ENCODE measurements at places on chromosomes 16 and 17.

DNA sequence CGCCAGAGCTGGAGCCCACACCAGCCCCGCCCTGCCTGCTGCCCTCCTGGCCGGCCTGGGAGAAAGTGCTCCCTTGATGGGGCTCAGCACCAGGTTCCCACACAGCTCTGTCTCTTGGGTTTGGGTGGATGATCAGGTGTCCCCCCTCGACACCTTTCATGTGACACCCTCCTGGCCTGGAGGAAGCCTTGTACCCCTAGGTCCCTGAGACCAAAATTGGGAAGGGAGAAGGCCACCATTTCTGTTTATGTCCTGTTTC is 19.4 kb upstream of the PLLP start:
- DNase-seq, result no peak

- no peak for DNase-seq
Observed at GRCh38 chr16:30923554-30924075, at the start of gene FBXL19. Gene FBXL19, plus strand, starts transcription at chr16:30923572. Its CDS starts 2,183 bp downstream, at chr16:30925755.

DNA sequence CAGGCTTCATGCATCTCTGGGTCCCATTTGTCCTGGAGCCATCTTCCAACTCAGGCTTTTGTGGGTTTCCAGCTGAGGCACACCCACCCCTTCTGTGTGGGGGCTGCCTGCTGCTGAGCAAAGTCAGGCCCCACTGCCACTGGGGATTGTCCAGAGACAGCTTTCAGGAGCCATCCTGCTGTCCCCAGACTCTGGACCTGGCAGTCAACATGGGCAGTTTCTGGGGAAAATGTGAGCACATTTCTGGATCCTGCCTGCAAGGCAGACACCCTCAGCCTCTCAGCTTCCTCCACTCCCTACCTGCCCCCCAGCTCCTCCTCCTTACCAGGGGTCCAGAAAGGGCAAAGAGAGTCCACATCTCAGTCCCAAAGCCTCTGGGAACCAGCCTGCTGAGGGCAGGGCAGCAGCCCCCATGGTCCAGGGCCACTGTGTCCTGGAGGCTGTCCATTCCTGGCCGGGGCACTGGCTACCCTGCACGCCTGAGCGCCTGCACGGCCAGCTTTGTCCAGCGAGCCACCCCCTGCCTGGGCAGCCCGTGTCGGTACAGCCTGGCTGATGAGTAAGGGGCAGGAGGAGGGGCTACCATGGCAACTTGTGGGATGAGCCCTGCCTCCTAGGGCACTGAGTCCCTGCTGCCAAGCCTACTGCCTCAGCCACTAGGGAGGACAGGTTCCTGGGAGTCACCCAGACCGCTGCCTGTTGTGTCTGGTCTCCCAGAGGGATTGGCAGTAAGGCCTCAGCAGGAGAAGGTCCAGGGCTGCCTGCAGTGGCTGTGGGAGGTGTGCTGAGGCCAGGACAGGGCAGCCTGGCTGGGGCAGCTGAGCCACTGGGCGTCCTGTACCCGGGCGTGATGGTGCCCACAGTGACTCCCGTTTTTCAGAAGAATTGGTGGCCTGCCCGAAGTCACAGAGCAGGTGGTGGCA is at the start of gene SLC47A2:
Gene SLC47A2 (minus strand): TSS at position 477 of the 923 bp plus-strand sequence. CDS start 29 bp downstream, at position 448.
- no peak for DNase-seq

GRCh38 chr17:42276609-42277341 is 584 bp upstream of the STAT5B start:
- no peak for DNase-seq

DNA sequence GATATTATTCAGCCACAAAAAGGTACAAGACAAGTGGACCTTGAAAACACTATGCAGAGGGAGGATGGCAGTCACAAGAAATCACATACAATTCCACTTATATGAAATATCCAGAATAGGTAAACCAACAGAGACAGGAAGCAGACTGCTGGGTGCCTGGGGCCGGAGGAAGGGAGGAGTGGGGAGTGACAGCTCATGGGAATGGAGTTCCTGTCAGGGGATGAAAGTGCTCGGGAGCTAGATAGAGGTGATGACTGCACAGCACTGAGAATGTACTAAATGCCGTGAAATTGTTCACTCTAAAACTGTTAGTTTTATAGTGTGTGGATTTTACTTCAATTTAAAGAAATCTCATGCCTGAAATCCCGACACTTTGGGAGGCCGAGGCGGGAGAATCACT is 74.2 kb upstream of the MED9 start:
- DNase-seq, result no peak

DNA sequence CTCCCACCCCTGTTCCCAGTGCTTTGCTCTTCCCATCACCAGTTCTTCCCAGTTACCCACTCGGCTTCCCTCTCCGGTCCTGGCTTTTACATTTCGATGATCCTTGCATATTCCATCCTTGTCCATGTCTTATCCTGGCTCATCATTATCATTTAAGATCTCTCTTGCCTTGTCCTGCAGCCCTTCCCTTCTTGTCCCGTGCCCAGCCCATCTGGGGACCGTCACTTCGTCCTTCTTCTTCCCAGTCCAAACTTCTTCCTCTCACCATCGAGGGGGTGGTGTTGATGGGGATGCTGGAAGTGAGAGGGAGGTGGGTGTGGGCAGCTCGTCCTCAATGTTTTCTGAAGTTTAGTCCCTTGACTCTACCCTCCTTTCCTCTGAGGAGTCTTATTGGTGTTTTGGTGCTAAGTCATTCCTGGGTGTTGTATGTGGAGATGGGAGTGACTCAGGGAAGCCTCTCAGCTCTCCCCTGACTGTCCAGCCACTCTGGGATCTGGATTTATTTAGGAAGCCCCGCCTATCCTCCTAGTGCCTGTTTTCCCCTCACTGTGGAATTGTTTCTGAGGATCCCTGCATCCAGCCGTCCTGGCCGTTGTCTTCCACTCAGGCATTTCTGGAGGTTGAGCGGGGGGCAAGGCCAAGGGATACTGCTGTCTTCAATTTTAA is 975 bp downstream of the SNX29 start:
- DNase-seq, result no peak

DNA sequence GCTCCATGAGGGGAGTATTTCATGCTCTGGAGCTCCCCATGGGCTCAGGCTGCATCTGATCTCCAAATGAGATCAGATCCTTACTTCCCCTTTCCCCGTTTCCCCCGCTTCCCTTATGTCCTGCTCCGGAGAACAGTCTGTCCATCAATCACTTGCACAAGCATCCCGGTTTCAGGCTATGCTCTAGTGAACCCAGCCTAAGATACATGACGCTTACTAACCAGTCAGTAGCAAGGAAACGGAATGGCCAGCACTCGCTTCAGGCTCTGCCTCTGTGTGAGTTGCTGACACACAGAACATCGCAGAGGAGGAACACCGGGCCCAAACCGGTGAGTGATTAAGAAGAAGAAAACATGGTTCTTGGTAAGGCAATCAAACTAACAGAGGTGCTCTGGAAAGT is 9.4 kb upstream of the ATP5MC1 start:
- DNase-seq, result no peak

DNA sequence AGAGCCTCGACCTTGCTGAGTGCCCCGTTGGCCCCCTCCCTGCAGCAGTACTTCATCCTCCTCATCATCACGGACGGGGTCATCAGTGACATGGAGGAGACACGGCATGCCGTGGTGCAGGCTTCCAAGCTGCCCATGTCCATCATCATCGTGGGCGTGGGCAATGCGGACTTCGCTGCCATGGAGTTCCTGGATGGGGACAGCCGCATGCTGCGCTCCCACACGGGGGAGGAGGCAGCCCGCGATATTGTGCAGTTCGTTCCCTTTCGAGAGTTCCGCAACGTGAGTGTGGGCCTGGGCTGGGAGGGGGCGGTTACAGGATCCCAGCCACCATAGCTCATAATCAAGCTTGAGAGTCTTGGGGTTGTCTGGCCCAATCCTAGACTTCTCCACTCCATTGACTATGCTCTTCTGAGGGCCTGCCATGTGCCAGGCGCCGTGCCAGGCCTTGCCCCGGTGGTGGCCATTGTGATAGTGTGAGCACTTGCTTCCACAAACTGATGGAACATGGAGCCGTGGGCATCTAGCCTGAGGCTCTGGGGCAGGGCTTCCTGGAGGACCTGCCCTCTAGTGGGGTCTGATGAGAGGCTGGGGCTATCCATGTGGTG is 39.7 kb downstream of the PSME3IP1 start:
- DNase-seq, result no peak

DNA sequence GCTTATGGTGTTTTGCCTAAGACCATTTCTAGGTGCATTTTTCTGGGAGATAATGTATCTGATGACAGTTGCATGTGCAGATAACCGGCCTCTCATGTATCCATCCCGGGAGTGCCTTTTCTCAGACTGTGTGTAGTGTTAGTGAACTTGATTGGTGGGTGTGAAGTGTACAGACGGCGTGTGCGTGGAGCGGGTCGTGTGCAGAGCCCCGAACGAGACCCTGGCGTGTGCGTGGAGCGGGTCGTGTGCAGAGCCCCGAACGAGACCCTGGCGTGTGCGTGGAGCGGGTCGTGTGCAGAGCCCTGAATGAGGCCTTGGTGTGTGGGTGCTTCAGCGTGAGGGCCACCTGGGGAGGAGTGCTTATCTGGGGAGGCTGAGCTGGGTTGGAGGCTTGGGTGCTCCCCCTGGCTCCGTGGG is 28.9 kb upstream of the ZNF750 start:
- no peak for DNase-seq

DNA sequence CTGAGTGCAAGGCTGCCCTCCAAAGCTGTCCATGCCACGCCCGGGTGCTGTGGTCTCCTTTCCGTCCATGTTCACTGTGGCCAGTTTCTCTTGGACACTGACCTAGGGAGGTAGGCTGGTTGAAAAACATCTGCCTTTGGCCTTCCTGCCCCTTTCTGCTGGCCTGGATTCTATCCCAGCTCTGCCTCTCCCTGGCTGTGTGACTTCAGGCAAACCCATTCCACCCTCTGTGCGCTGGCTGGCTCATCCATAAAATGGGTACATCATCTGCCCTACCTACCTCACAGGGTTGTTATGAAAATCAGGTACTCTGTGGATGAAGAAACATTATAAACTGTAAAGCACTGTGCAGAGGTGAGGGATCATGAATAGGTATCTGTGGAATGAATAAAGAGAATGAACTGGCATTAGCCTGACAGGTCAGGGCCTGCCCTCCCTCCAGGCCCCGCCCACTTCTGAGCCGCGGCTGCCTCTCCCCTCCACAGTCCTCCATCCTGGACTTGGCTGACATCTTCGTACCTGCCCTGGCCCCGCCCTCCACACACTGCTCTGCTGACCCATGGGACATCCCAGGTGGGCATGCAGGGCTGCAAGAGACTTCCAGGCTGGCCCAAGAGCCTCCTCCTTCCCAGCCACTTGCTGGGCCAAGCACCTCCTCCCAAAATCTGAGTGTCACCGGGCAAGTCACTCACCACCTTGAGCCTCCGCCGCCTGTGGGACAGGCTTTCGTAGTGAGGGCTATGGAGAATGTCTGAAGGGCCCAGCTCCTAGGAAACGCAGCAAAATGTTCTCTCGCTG is 7.0 kb upstream of the SPATA20 start:
- no peak for DNase-seq

- no peak for DNase-seq
Observed at GRCh38 chr17:77892031-77892430, 66.5 kb upstream of the TNRC6C start.

DNA sequence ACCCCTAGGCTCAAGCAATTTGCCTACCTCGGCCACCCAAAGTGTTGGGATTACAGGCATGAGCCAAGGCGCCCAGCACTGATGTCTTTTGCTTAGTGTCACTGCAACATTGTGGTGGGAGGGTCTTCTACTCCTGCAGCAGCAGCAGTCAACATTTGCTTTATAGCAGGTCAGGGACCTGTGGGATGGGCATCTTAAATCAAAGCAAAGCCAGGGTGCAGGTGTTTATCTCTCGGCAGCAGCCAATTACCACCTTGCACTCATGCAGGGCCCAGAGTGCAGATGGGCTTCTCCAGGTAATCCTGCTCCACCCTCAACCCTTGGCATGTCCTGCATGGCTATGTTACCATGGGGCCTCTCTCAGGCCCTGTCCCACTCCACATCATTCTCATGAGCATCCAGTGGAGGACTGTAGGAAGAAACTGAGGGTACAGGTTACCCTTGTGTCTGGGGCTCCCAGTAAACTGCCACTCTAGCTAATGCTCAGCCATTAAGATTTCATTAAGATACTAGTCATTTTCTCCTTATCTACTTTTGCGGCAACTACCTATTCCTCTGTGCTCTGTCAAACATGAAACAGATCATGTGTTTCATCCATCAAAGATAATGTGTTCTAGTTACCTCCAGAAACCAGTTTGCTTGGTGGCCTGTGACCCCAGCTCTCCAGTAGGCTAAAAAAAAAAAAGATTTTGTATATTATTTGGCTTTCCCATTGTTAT is 16.8 kb downstream of the ADGRG5 start:
- DNase-seq, result no peak

- DNase-seq, result no peak
Observed at GRCh38 chr16:85851034-85851785, 47.8 kb upstream of the IRF8 start.

GRCh38 chr17:17236295-17237025 is 508 bp downstream of the FLCN start:
- DNase-seq, result no peak

GRCh38 chr17:60102632-60103096 is 23.9 kb upstream of the HEATR6 start:
- no peak for DNase-seq

DNA sequence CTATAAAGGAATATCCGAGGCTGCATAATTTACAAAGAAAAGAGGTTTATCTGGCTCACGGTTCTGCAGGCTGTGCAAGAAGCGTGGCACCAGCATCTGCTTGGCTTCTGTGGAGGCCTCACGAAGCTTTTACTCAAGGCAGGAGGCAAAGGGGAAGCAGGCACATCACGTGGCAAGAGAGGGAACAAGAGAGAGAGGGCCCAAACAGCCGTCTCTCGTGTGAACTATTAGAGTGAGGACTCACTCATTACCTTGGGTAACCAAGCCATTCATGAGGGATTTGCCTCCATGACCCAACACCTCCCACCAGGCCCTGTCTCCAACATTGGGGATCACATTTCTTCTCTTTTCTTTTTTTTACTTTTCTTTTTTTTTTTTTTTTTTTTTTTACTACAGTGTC is 7.5 kb upstream of the ALKBH5 start:
- no peak for DNase-seq

GRCh38 chr16:3487521-3488410 is 7.5 kb downstream of the C16orf90 start:
- no peak for DNase-seq

DNA sequence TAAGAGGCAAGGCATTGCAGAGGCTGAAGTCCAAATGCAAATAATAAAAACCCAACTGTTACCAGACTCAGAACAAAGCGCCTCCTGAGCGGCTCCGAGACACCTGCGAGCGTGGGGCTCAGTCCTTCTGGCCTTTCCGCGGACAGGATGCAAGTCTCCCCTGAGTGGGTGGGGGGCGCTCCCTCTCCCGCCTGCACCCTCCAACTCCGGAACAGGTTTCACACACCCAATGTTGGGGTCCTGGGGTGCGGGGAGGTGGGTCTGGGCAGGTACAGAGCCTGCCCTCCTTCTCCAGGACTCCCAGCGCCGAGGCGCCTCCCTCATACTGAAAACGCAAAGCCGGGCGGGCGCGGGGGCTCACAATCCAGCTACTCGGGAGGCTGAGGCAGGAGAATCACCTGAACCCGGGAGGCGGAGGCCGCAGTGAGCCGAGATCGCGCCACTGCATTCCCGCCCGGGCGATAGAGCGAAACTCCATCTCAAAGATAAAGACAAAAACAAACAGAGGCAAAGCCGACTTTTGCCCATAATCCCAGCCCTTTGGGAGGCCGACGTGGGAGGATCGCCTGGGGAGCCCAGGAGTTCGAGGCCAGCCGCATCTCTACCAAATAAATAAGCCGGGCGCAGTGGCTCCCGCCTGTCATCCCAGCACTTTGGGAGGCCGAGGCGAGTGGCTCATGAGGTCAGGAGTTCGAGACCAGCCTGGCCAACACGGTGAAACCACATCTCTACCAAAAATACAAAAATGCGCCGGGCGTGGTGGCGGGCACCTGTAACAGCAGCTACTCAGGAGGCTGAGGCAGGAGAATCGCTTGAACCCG is 893 bp downstream of the GINS2 start:
- DNase-seq, result no peak

Measured in activated naive CD8-positive, alpha-beta T cell treated with anti-CD3 and anti-CD28 coated beads, Interleukin-2, amount 50 U/mL, for 16 hours (primary cell).